ENCODE measurements at places on chromosomes 2 and 18. TPM values are rescaled to one million over a fixed set of nuclear protein-coding genes. Genes with fewer than 3 reads are reported as not detected.

- DNase-seq = peak; percentile 69
- peaks cover 6% of the 10 kb centered on the region for H3K4me1 ChIP-seq
- H3K27ac ChIP-seq = no peak overlapping the region
- H3K4me3 ChIP-seq = no peak overlapping the region
- no peaks in the 10 kb centered on the region for H3K36me3 ChIP-seq
Observed at GRCh38 chr2:37982147-37982582, 57.1 kb downstream of the RMDN2 start.

GRCh38 chr18:79214056-79214455, 144.9 kb downstream of the ATP9B start:
- H3K4me3 ChIP-seq = no peak overlapping the region
- H3K27ac ChIP-seq = no peak overlapping the region
- DNase-seq = no peak
- H3K27me3 ChIP-seq = no peaks in the 10 kb centered on the region
- no peaks in the 10 kb centered on the region for H3K4me1 ChIP-seq

DNA sequence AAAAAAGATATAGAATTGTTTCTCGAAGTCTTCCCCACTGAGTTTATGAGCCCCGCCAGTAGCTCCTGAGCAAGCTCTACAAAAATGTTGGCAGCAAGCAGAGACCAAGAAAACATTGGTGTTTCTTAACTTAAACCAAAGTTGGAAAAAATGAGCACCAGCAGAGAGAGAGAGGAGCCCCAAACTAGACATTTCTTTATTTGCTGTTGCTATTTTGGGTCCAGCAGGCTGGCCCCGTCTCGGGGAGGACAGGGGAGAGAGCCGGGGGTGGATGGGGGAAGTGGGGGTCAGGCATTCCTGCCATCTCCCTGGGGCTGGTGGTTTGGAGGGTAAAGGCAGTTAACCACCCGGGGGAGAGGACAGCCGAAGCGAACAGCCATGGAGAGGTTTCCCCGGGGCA, 113.0 kb downstream of the DYSF start:
- H3K4me1 ChIP-seq = no peaks in the 10 kb centered on the region
- DNase-seq = no peak
- no peak overlapping the region for H3K4me3 ChIP-seq
- H3K36me3 ChIP-seq = no peaks in the 10 kb centered on the region
- no peak overlapping the region for H3K27ac ChIP-seq

DNA sequence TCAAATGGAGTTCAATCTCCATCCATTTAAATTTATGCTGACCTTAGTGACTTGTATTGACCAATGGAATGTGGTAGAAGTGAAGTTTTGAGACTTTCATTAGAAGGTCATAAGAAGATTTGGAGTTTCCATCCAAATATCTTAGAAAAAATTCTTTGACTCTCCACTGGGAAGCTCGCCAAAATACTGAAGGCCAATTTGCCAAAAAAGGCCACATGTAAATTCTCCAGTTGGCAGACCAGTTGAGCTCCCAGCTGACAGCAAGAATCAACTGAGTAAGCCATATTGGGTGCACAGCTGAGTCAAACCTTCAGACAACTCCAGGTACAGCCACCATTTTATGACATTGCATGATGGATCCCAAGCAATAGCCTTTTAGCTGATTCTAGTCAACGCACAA, 228.3 kb upstream of the SETBP1 start:
- H3K36me3 ChIP-seq = no peaks in the 10 kb centered on the region
- H3K4me1 ChIP-seq = no peaks in the 10 kb centered on the region
- no peak overlapping the region for H3K27ac ChIP-seq
- peaks cover 2% of the 10 kb centered on the region for H3K27me3 ChIP-seq
- no peak for DNase-seq
- no peak overlapping the region for H3K4me3 ChIP-seq

- DNase-seq = no peak
- no peak overlapping the region for H3K4me3 ChIP-seq
- H3K27me3 ChIP-seq = peaks cover 11% of the 10 kb centered on the region
- no peak overlapping the region for H3K27ac ChIP-seq
Observed at GRCh38 chr2:72108121-72108520, 39.5 kb downstream of the CYP26B1 start.

- DNase-seq = no peak
- no peaks in the 10 kb centered on the region for H3K36me3 ChIP-seq
- no peak overlapping the region for H3K4me3 ChIP-seq
- H3K27ac ChIP-seq = no peak overlapping the region
Observed at GRCh38 chr2:71637736-71638135, 184.4 kb downstream of the DYSF start.

ASB18 gene
- not detected for total RNA-seq

CXCR1 gene
- 0.53 TPM for total RNA-seq

KCNS3 gene
- not detected for total RNA-seq

Data from activated CD8-positive, alpha-beta T cell treated with anti-CD3 and anti-CD28 coated beads, Interleukin-2, amount 10 ng/mL, durations not matched to agents 7 days and 5 days (primary cell).